Chondrocyte (in vitro differentiated cells): ENCODE measurements at places on chromosomes 16 and 17. TPM values are rescaled to one million over a fixed set of nuclear protein-coding genes. Genes with fewer than 3 reads are reported as not detected.

The TEX14 gene
- 0.05 to 0.08 TPM in 2 of 3 replicates, not detected in the other for total RNA-seq

The CX3CL1 gene
- total RNA-seq = 11.2 to 47.9 TPM (median 46.0 TPM) in 3 replicates

The USP10 gene
- total RNA-seq = 43.0 to 59.3 TPM (median 43.4 TPM) in 3 replicates

The NOS2 gene
- not detected in 3 replicates for total RNA-seq

The SDR42E2 gene
- not detected in 3 replicates for total RNA-seq

The SHCBP1 gene
- 6.4 to 10.3 TPM (median 6.9 TPM) in 3 replicates for total RNA-seq

The TNFRSF17 gene
- total RNA-seq = not detected in 3 replicates

The PRSS21 gene
- total RNA-seq = not detected in 3 replicates

The EFCAB3 gene
- not detected in 3 replicates for total RNA-seq

The PSME3IP1 gene
- total RNA-seq = 51.3 to 65.5 TPM (median 56.8 TPM) in 3 replicates

The CIAO3 gene
- total RNA-seq = 20.5 to 26.6 TPM (median 22.1 TPM) in 3 replicates

The ALDH3A1 gene
- 1.6 TPM in 1 of 3 replicates, not detected in the others for total RNA-seq

The IRF8 gene
- not detected in 3 replicates for total RNA-seq

The FOXJ1 gene
- 0.12 TPM in 1 of 3 replicates, not detected in the others for total RNA-seq

The NAGS gene
- 0.40 to 0.51 TPM (median 0.41 TPM) in 3 replicates for total RNA-seq

The ZP2 gene
- total RNA-seq = not detected in 3 replicates

The RNF166 gene
- total RNA-seq = 12.8 to 15.5 TPM (median 14.3 TPM) in 3 replicates

The KATNIP gene
- total RNA-seq = 20.5 to 25.3 TPM (median 23.2 TPM) in 3 replicates

The TP53TG3F gene
- not detected in 3 replicates for total RNA-seq

The TRIM72 gene
- total RNA-seq = not detected in 3 replicates

The COX6A2 gene
- total RNA-seq = not detected in 3 replicates
